MCF 10A (cell line): ENCODE measurements at places on chromosomes 6 and 20.

DNA sequence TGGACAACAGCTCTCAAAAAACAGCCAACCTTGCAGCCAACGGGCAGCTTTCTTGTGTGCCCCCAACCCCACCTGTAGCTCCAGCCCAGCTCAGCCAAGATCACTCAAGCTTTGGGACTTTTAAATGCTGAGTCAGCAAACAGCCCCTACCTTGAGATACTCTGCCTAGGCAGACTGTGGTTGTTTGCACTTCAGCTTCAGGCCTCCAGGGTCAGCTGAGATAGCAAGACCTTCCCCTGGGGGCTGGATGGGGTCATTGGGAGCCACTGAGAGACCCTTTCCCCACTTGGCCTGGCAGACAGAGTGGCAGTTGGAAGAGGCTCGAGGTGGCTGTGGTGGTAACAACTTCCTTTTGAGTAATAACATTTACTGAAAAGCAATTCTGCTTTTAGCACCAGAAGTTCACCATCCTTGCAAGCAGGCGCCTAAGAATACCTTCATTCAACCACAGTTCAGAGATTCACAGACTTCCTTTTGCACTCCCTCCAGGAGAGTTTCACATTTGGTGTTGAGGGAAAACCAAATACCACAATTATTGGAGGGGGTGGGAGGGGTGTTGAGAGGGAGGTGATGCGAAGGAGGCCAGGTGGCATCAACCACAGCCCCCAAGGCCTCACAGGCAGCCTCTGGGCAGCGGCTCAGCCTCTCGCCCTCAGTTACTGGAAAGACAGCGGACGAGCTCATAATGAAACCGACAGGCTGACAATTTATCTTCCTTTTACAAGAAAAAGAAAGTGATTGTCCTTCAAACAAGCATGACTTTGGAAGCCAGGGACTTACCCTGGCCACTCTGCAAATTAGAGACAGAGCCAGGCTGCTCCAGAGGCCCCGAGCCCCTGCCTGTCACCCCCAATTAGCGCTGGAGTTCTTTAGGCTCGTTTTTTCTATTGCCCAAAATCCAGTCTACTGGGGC is 148.1 kb downstream of the CEBPB start:
- DNase-seq = no peak

DNA sequence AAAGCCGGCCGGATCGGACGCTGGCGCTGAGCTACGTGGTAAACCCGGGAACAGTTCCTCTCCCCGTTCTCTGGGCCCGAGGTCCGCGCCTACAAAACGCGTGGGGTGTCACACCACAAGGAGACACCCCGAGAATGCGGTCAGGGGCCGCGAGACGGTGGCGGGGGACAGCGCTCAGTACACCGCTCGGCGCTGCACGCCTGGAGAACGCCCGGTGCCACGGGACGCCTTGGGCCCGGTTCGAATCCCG is 670 bp downstream of the NCOA5 start:
- DNase-seq = no peak

GRCh38 chr6:6783721-6784120 is 195.2 kb downstream of the LY86 start:
- no peak for DNase-seq

DNA sequence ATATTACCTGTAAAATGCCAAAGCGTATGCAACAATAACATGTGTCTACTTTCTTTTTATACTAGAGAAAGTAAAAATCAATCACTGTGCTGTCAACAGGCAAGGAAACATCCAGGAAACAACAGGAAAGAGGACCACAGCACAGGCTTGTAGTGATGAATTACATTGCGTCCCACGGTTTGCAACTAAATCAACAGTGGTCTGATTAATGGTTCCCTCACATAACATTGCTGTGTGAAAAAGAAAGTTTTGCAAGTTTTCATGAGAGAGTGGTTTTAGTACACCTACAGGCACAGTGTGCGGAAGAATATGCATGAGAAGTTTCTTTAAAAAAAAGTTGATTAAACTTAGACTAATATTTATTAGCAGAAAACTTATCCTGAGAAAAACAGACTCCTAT is 329.5 kb upstream of the HSF2 start:
- DNase-seq = no peak

GRCh38 chr6:225121-225721 is 67.1 kb upstream of the DUSP22 start:
- peak; percentile 91 for DNase-seq

GRCh38 chr20:2418388-2418787 is 37.7 kb downstream of the TGM6 start:
- DNase-seq = no peak

DNA sequence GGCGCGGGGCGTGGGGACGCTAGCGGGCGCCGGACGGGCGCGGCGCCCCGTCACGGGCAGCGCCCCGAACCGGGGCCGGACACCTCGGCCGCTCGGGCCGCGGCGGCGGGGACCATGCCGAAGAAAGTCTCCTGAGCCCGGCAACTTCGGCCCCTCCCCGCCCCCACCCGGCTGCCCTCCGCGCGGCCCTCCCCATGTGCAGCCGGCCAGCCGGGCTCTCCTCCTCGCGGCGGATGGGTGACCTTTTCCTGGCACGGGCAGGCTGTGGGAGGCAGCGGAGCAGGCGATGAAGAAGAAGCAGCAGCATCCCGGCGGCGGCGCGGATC is 278 bp downstream of the UST start:
- DNase-seq = peak; percentile 55

- peak; percentile 37 for DNase-seq
These were observed 2.8 kb upstream of the DIDO1 start for GRCh38 chr20:62929051-62929538.

GRCh38 chr6:1324936-1325335 is 13.0 kb downstream of the FOXQ1 start:
- DNase-seq = no peak

DNA sequence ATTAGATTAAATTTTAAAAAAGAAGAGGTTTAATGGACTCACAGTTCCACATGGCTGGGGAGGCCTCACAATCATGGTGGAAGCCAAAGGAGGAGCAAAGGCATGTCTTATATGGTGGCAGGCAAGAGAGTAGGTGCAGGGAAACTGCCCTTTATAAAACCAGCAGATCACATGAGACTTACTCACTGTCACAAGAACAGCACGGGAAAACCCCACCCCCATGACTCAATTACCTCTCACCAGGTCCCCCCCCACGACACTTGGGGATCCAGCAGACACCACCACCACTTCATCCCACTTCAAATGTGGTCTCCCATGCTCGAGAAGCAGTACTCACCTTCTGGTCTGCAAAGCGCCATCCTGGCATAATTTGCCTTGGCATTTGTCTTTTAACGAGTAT is 24.6 kb downstream of the MTFR2 start:
- DNase-seq = peak; percentile 31

DNA sequence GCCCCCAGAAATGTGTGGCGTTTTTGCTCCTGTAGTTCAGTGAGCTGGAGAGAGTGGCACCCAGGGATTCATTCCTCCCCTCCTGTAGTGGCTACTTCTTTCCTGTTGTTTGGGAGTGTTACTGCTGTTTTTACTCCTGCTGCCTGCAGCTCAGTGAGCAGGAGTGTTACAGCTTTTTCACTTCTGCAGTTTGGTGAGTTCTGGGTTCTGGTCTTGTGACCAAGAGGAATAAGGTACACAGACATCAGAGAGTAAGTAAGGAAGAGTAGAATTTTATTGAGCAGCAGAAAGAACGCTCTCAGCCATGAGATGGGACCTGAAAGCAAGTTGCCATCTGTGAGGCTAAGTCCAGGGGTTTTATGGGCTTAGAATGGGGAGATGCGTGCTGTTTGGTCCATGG is 966.3 kb upstream of the CITED2 start:
- no peak for DNase-seq

GRCh38 chr20:54219751-54220426 is 12.0 kb downstream of the PFDN4 start:
- DNase-seq = peak; percentile 65

DNA sequence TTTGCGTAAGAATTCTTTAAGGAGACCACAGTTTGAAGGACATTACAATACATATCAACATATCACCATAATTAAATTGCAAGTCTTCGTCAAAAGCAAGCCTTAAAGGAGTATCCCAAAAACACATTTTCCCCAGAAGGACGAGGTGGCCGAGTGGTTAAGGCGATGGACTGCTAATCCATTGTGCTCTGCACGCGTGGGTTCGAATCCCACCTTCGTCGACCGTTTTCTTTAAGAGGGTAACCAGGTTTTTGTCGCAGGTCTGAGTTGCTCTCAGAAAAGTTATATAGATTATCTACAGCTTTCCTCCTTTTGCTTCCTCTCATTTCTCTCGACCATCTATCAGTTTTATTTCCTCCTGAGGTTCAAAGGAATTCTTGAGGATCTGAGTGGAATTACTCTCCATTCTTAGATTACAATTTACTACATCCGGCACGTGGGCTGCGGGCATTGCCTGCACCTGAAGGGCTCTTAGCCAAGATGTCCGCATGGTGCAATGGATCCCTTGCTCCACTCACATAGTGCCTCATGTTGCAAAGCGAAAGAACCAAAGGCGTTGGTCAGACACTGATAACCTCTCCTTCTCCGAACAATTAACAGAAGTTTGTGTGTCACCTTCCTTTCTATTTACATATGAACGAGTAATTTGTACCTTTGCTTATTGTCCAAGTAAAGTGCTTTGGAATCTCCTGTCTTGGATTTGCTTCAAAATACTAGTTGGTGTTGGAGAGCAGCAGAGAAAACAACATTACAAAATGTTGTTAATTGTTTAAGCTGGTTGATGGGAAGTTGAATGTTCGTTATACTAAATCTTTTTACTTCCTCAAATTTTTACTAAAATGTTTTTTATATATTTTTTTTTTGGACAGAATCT is 14.0 kb downstream of the POM121L2 start:
- DNase-seq = peak; percentile 59

DNA sequence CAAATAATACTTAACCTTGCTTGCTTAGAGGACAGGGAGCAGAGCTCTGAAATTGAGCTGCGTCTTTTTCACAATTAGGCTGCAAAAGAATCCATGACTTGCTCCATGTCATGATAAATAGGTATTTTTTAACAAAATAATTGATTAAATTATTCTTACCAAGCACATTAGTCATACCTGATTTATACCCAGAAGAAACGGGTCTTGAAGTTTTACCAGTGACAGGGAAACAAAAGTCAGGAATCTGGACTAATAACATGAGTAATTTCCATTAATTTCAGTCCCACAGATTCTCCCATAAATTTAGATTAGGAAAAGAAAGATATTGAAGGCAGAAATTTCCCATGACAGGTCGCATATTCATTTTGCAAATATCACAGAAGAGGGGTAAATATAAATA is 85.0 kb upstream of the BMP5 start:
- no peak for DNase-seq

GRCh38 chr6:56963043-56963442 is 8.1 kb downstream of the BEND6 start:
- no peak for DNase-seq

- DNase-seq = no peak
These were observed 4.3 kb downstream of the SMIM26 start for GRCh38 chr20:18571578-18571977.

DNA sequence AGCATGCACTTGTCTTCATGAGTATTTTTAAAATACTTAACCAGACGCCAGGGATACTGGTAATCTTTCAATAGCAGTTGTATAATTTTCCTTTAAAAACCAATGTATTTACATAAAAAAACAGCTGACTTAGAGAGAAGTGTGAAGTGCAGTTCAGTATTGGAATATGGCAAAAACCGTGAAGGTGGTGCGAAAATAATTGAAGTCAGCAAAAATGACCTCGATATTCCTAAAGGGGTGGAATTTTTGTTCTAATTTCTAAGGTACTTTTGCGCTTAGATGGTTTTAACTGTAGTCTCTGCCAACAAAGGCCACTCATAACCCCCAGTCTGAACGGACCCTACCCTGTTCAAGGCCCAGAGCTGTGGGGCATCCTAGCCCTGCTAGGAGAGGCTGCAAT is 25.3 kb downstream of the GNAS-AS1 start:
- no peak for DNase-seq

GRCh38 chr6:141552463-141552862 is 580.3 kb upstream of the GJE1 start:
- DNase-seq = peak; percentile 95

- DNase-seq = no peak
These were observed 105.5 kb downstream of the PDSS2 start for GRCh38 chr6:107353773-107354382.

GRCh38 chr6:150177259-150177951 is 34.6 kb downstream of the PPP1R14C start:
- no peak for DNase-seq

DNA sequence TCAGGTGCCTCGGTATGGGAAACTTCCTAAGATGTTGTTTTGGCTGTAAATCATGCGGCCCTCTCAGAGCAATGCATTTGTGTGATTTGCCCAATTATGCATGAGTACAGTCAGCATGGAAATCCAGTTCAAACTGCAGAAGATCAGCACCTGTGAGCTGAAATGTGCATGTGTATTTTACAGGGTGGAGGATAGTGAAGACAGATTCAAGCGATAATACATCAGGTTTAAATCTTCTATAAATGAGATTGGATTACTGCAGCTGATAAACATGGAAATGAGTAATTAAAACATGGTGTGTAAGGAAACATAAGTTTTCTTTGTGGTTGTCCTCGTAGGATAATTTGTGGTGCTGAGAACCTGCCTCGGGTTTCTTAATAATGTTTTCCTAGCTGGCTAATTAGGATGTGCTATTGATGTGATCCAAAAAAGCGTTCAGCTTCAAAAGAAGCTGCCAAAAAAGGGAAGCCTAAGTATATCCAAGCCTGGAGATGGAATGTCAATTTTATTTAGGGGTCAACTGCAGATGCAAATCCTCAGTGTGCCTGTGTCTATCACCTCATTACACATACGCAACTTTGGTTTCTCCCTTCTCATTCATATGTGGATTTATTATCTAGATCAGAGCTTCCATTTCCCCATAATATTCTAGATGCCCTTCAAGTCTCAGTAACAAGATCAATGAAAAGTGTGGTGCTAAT is 117.1 kb upstream of the CCDC28A start:
- DNase-seq = no peak

DNA sequence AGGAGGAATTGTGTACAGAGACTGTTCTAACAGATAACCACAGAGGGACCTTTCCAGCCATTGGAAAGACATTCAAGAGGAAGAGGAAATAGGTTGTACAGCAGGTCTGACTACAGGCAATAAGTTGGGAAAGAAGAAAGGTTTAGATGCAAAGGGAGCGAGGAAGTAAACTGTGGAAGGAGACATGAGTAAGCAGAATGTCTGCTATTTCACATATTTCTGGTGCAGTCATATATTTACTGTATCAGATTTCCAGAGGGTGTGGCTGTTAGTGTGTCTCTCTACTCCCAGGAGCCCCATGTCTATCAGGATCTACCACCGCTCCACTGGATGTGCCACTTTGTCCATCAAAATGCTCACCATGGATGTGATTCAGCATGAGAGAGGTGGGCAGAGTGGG is 25.9 kb downstream of the MRS2 start:
- DNase-seq = peak; percentile 18

DNA sequence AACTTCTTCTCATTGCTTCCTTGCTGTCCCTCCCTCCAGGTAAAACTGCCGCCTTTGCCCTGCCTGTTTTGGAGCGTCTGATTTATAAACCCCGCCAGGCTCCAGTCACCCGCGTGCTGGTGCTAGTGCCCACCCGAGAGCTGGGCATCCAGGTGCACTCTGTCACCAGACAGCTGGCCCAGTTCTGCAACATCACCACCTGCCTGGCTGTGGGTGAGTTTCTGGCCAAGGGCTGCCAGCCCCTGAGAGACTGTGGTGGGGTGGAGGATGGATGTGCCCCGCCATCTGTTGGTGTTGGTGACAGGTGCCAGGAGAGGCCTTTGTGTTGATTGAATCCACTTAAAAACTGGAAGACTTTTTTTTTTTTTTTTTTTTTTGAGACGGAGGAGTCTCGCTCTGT is 9.5 kb downstream of the DDX27 start:
- no peak for DNase-seq
